ENCODE measurements at places on chromosomes 3 and 15.

DNA sequence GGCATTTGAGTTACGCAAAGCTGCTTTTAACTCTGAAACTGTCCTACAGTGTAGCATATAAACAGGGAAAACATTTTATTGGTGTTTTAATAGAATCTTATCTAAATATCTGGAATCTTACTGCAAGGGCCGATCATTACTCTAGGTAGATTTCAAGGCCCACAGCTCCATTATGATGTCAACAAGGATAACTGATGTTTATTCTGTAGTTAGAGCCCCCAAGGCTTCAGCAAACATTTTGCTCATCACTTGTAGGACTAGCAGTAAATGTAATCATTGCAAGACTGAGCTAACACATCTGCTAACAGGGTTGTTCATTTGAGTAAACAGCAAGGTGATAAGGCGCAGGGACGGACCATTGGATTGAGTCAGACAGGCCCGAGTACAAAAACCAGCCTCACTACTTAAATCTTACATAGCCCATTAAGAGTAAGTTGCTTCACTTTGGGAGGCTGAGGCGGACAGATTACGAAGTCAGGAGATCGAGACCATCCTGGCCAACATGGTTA, 332.5 kb upstream of the TPRG1 start:
- DNase-seq = no peak

DNA sequence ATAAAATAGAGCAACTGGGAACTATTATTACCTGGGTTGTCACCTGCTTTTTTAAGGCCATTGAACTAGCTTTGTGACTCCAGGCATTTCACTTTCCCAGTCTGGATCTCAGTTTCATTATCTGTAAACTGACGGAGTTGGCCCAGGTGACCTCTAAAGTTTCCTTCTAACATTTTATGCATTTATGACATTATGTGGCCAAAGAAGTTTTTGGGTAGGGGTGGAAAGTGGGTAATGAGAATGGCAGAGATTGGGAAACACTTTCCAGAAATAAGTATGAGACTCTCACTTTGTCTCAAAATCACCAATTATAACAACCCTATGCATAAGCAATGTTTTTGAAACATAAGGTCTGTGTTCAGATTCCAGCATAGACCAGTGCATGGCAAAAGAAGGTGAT, 99.1 kb upstream of the ARHGEF3 start:
- no peak for DNase-seq

DNA sequence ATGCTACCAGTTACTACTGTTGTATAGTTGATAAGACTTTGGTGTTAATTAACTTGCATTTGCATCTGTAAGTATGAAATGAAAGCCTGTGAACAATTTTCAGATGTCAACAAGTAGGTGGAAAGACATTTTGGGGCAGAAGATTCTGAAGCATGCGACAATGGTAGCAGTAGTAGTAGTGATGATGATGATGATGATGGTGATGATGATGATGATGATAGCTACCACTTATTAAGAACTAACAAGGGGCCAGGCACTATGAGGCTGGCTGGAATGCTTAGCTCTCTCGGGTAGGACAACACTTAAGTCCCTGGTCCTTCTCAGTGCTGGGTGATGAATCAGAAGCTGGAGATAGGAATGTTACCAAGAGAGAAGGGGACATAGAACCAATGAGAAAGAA, 333.4 kb upstream of the IL12A start:
- no peak for DNase-seq

DNA sequence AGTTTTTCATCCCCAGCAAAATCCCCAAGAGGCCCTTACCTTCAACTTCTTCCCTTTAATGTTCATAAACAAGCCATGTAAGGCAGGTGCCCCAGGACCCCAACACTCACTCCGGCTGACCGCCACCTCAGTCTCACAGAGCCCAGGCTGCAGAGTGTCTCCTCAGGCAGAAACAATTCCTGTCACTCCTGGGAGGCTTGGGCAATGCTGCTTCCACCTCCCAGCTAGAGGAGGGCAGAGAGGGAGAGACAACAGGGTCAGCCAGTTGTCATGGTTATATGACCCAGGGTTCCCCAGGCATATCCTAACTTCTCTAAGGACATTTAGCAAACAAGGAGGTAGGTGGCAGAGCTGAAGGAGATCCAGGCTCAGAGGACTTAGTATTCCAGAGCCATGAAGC, at the start of gene PLIN1:
Gene PLIN1, minus strand, starts transcription at position 156 of the 400 bp plus-strand sequence. CDS start 1,878 bp downstream, outside the sequence.
- no peak for DNase-seq

DNA sequence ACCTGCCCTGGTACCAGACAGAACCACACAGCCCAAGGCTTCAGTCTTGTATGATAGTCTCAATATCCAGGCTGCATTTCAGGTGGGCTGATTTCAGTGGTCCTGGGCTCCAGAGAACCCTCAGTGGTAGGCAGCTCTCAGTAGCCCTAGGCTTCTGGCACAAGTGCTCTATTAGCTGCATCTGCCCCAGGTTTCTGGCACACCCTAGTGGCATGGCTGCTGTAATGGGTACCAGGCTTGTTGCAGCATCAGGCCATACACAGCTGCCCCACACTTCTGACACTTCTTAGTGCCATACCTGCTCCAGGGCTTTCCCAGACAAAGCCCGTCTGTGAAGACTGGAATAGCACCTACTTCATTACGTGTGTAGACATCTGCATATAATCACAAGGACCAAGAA, 1062.2 kb upstream of the EPHA6 start:
- no peak for DNase-seq

DNA sequence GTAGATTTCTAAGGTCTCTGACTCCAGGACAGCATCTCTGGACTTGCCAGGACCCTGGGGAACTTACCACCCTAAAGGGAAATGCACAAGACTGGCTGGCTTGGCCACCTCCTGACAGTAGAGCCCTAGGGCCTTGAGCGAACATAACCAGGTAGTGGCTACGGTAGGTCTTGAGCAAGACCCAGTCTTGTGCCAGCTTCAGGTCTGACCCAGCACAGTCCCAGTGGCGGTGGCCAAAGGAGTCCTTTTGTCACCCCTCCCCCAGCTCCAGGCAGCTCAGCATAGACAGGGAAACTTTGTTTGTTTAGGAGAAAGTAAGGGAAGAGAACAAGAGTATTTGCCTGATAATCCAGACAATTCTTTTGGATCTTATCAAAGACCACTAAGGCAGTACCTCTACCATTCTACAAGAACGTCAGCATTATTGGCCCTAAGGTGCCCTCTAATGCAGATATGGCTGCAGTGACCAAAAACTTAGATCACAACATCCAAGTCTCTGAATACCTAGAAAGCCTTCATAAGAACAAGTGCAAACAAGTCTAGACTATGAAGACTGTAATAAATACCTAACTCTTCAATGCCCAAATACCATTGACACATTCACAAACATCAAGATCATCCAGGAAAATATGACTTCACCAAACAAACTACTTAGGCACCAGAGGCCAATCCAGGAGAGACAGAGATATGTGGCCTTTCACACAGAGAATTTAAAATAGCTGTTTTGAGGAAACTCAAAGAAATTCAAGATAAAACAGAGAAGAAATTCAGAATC, 38.7 kb upstream of the FBN1 start:
- no peak for DNase-seq

GRCh38 chr15:63708126-63708772, 111.1 kb downstream of the FBXL22 start:
- no peak for DNase-seq

GRCh38 chr15:41521614-41522013, 8.0 kb upstream of the LTK start:
- no peak for DNase-seq

DNA sequence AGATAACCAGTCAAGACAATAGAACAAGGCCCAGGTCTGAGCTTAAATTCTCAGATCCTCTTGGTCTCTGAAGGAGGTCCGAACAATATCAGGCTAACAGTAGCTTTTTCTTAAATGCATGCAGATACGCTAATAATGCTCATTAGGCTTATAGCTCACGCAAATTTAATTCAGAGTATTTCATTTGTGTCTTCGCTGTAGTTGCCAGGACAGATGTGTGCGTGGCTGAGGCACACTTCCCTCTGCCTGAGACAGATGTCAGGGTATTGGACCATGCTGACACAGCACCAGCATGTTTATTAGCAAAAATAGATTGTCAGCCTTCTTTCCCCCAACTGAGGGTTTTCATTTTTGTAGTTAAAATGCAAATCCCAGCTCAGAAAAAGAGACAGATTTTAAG, 102.9 kb upstream of the BFSP2 start:
- DNase-seq = no peak

DNA sequence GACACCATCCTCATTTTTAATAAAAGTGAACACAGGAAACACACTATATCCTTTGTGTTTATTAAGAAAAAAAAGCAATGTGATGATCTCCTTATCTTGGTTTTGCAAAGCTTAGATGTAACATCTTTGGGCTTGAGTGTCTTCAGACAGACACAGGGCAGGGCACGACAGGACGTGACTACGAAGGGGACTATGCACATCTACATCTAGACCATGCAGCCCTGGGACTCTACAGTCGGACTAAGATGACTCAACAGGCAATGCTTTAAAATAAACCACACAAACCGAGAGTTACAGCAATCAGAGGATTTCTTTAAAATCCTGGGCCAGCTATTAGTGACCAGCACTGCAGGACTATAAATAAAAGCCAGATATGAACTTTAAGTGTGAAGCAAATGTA, 22.8 kb upstream of the TM2D3 start:
- DNase-seq = no peak

GRCh38 chr3:30440147-30440604, 166.2 kb upstream of the TGFBR2 start:
- no peak for DNase-seq

- DNase-seq = no peak
Measured at GRCh38 chr3:115862849-115863248, 239.5 kb downstream of the GAP43 start.

- no peak for DNase-seq
Measured at GRCh38 chr15:40430271-40430805, 10.4 kb upstream of the BAHD1 start.

- DNase-seq = no peak
Measured at GRCh38 chr3:9064850-9065249, 101.6 kb upstream of the RAD18 start.

GRCh38 chr15:88918738-88919137, 5.6 kb upstream of the MFGE8 start:
- DNase-seq = no peak

DNA sequence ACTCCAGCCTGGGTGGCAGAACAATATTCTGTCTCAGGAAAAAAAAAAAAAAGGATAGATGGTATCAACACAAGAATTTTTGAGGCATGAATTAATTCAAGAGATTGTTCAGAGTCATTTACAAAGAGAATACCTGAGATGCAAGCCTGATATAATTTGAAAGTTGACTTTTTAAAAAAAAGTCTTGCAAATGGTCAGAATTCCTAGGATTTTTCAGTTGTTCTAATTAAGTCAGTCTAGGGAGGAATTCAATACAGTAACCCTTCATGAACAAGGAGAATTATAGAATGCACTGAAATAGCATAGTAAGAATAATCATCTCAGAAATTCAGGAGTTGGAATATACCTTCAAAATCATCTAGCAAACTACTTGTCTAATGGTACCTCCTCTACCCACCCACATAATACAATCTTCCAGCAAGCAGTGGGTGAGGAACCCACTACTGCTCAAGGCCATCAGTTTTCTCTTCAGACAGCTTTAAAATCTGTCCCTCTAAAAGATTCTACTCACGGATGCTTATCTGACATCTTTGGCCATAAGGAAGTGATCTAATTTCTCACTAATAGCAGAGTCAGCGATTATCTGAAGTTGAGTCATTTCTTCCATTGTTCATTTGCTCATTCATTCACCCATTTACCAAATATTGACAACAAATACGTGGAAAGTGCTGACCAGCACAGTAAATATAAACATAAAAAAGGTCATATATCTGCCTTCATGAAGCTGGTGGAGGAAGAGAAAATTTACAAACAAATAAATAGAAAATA, 159.6 kb downstream of the GREM1 start:
- no peak for DNase-seq

- DNase-seq = no peak
Measured at GRCh38 chr15:51774916-51775315, 23.5 kb downstream of the TMOD2 start.

DNA sequence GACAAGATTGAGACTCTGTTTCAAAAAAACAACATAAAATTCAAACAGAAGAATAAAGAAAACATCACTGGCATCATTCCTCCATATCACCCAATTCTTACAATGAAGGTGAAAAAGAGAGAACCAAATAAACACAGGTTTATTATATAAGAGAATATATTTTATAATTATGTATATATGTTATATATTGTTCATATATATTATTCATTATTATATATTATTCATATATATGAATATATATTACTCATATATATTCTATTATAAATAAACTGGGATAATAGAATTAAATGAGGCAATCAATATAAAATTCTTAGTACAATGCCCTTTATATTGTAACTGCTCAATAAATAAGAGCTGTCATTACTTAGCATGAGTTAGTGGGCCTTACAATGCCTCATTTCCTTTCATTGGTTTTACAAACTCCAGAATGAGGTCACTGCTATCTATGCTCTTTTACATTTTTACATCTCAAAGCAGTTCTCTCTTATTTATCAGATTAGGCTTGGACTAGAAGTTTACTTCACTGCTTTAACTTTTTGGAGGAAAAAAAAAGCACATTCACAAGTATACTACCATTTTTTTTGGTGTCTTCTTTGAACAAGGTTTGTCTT, 135.5 kb upstream of the TTC14 start:
- no peak for DNase-seq

DNA sequence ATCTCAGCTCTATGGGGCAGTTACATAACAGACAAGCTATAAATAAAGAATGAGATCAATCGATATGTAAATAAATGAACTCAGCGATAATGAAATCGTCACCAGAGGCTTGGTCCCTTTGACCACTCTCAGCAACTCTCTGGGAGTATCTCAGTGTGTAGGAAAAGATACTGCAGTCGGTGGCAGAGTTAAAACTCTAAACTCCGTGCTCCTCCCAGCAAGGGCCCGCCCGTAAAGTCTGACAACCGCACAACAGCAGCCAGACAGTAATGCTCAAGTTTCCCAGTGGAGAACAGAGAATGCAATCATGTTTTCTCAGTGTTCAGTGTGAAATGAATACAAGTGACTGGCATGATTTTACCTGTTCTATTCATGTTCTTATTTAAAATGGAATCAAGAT, 28.3 kb upstream of the IGF1R start:
- DNase-seq = no peak

DNA sequence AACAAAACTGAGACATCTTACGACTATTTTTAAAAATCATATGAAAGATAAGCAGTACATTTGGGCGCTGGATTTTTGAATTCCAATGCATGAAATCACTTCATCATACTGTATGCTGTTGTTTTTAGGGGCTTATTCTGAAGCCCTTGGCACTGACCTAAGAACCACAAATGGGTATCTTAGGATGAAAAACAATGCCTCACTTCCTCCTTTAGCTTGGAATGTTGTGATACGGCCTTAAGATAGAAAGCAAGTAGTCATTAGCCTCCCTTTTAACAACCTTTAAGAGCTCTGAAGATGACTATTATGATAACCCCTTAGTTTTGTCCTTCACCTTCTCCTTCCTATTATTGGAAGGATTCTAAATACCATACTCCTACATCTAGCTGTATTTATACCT, 289.8 kb downstream of the ARPP21 start:
- no peak for DNase-seq
